DMS153 (cell line): ENCODE measurements at places on chromosomes 16 and 17.

DNA sequence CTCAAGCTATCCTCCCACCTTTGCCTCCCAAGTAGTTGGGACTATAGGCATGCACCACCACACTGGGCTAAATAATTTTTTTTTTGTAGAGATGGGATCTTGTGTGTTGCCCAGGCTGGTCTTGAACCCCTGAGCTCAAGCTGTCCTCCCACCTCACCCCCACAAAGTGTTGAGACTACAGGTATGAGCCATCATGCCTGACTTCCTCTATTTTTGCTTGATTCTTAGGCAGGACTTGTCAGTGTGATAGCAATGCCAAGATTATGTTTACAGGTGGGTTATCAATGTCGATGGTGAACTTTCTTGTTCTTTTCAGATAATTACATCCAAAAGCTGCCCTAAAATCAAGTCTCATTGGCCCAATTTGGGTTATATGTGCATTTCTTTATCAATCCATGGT lies 96.9 kb downstream of the HS3ST4 start:
- no peak for DNase-seq

GRCh38 chr16:63037761-63038396 lies 1001.6 kb upstream of the CDH8 start:
- DNase-seq = no peak

DNA sequence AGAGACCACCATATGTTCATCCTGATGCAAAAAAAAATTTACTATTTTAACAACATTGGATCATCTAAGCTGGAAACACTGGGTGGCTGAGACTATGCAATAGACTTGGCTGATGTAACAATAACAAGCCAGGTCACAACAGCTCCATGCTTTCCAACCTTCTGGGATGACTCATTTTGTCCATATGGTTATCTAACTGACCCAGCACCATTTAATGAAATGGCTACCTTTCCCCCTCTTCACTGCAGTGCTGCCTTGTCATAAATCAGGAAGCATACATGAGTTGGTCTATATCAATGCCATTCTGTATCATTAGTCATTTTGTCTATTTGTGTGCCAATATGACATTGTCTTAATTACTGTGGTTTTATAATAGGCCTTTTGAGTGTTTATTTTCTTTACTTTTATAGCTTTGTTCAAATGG lies 217.6 kb upstream of the KCNJ16 start:
- DNase-seq = peak; percentile 69

DNA sequence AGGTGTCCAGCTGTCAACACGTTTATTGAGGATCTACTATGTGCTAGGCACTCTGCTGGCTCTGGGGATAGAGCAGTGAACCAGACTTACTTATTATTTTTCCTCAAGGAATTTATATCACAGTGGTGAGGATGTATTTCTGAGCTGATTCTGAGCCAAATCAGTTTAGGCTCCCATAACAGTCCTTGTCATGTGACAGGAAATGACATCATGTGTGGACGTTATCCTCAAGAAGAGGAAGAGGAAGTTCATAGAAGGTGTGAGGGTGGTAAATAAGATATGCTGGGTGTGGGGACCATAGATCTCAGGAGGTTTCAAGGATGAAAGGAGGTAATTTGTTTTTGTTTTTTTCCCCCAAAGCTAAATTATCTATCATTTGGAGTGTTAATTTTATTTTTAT lies 873.5 kb upstream of the EEF2KMT start:
- DNase-seq = no peak

GRCh38 chr17:35895636-35896587 lies 15.8 kb upstream of the CCL5 start:
- DNase-seq = no peak

DNA sequence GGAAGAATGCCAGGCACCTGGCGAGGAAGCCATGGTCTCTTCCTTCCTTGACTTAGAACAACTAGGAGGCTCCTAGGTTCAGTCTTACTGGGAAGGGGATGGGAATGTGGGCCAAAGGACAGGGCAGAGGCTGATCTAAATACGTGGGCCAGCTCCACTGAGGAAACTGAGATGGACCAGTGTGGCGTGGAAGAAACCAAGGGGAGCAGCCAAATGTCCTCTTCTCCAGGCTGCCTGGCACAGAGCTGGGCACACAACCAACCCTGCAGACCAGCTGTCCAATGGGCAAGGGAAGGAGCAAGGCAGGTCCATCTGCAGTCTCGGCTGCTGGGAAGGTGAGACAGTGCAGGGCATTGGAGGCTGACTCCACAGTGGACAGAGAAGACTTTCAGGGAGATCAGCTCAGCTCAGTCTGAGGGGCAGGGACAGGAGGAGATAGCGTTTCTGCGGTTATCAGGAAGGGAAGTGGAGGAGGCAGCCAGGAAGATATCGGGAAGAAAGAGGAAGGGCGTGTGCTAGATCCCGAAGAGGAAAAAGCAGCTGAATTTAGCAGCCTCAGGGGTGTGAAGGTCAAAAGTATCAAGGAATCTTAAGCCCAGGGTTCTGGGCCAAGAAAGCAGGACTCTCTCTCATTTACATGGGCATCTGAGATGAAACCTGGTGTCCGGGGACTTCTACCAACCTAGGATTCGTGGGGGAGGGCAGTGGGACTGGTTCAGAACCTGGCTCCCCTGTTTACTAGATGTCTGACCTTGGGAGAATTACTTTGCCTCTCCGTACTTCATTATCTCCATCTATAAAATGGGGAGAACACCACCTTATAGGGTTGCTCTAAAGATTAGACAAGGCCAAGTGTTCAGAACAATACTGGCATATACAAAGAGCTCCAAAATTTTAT lies 1.8 kb downstream of the KIFC3 start:
- DNase-seq = no peak

DNA sequence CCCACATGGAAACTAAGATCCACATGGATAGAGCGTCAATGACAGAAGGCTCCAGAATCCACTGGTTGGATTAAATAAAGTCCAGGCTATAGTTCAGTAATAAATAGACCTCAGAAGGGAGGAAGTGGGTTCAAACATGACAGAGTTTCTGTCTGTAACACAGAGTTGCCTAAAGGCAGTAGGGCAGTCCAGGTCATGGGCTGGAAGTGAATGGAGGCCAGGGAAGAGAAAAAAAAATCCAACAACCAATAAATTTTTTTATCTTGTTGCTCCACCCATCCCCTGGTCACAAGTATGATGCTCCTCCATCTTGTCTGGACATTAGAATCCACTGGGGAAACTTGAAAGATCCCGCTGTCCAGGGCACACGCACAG lies 92.4 kb downstream of the RGS9 start:
- DNase-seq = no peak

DNA sequence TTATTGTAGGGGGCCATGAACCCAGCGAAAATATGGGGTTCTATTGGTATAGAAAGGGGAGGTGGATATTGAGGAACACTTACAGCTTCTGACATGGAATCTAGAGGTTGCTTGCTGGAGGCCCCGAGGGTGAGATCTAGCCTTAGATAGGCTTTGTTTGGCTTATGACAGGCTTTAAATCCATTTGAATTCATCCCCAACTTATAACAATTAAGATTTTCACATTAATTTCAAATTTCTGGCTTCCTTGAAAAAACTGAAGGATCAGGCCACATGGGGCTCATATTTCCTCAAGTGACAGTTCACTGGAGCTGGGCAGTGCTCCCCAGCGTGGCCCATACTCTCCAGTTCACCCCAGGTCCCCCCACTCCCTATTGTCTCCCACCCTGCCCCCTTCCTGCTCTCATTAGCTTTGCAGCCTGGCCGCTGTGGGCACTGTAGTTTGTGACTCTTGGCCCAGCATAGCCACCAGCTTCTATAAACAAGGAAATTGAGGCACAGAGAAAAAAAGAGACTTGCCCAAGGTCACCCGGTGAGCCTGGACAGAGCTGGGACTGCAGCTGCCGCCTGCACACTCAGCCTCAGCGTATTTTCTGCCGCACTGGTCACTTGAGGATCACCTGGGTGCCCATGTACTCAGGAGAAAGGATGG lies 19.8 kb upstream of the ADGRG1 start:
- DNase-seq = no peak

DNA sequence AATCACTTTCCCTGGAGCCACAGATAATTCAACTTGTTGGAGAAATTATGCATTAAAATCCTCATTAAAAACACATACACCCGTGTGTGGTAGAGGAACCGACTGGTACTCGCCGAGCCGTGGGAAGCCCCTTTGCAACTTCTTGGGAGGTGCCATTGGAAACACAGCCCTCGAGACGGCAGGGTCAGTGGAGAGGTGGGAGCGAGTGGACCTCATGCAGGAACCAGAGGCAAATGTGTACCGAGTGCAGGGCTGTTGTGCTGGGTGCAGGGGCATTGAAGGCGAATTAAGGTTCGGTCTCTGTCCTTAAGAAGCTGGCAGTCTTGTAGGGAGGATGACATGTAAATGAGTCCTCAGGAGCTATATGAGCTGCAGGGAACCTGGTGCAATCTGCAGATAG lies 318.3 kb downstream of the CPPED1 start:
- DNase-seq = no peak

- DNase-seq = no peak
Measured at GRCh38 chr17:58630883-58631522, 60.8 kb downstream of the TEX14 start.

DNA sequence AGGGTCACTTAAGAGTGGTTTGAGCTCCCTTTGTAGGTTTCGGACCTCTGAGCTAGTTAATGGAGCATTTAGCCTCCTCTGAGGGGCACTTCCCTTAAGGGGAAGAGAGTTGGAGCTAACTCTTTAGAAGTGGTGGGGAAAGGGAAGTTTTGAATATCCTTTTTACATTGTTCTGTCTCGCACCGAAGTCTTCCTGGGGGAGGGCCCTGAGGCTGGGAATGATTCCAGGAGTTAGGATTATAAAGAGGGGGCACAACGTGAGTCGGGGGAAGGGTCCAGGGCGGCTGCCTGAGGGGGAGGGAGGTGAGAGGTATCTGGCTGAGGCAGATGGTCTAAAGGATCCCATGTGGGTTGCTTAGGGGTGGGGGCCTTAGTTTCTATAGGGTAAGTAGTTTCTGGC lies 32.3 kb downstream of the SEC14L1 start:
- DNase-seq = no peak

DNA sequence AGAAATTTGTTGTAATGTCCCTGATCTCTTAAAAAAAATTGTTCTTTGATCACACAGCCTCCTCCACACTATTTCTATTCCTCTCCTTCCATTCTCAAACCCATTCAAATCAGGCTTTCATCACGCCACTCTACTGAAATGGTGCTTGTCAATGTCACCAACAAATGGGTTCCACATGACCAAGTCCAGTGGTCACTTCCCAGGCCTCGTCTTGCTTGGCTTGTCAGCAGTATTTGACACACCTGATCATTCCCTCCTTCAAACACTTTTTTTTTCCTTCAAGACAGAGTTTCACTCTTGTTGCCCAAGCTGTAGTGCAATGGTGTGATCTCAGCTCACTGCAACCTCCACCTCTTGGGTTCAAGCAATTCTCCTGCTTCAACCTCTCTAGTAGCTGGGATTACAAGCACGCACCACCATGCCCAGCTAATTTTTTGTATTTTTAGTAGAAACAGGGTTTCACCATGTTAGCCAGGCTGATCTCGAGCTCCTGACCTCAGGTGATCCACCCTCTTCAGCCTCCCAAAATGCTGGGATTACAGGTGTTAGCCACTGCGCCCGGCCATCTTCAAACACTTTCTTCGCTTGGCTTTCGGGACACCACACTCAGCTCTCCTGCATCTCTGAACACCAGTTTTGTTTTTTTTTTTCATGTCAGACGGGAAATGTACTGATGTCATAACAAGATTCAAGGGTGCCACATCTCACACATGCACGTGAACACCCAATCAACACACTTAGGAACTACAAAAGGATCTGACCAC lies 18.3 kb downstream of the NQO1 start:
- DNase-seq = no peak

DNA sequence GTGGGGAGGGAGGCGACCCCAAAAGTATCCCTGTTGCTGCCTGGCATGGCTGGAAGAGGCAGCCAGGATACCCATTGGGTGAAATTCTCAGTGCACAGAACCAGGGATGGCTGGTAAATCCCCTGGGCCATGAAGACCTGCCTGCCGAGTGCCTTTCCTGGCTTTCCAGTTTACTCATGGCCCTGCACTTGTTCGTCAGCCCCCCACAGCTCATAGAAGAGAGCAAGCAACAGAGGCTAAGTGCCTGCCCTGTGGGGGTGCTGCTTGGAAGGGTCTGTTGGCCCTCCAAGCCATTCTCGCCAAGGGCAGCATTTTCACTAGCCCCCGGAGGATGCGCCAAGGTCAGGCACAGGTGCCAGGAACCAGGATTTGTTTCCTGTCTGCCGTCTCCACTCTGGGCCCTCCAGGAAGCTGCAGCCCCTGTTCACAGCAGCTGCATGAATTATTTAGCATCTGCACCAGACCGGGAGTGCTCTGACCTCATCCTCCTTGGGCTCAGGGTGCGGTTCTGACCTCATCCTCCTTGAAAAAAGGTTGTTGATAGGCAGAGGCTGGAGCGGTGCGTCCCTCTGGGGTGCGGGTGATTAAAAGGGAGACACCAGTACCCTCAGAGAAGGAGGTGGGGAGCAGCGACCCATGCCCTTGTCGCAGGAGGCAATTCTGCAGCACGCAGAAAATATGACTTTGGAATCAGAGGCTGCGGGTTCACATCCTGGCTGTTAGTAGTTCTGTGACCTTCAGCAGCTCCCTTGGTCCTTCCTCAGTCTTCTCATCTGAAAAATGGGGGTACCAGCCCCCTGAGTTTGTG lies 14.2 kb upstream of the CD300A start:
- peak; percentile 86 for DNase-seq

GRCh38 chr17:58564971-58565370 lies 50.5 kb upstream of the MTMR4 start:
- DNase-seq = no peak

- no peak for DNase-seq
Measured at GRCh38 chr16:68524069-68524820, 14.8 kb upstream of the ZFP90 start.

DNA sequence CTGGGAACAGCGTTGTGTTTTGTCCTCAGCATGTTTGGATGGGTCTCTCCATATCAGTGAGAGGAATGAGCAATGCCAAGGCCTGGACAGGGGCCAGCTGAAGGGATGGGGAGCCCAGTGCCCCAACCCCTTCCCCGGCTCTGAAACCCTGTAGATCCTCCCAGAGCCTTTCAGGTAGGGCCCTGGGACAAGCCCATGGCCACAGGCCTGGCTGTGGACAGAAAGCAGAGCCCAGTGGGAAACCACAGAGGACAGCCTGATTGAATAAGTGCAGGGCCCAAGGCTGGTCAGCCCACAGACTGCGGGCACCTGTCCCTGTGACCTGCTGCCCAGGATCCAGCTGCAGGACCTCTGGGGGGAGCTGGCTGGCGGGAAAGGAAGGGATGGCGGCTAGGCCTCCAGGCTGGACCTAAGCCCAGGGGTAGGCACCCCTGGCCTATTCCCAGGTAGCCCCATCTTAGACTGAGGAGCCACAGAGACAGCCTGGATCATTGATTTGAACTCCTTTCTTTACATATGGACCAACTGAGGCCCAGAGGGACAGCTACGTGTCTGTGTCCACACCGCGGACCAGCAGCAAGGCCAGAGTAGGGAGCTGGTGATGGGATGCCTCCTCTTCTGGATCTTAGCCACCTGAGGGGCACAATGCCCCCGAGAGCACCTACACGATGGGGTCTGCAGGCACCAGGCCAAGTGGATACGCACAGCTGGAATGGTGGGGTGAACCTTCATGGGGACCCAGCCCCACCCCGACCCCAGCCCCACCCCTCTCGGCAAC lies 1.3 kb downstream of the CCDC102A start:
- DNase-seq = no peak
